Smooth muscle cell of the brain vasculature (primary cell): ENCODE measurements at places on chromosomes 5 and 9.

DNA sequence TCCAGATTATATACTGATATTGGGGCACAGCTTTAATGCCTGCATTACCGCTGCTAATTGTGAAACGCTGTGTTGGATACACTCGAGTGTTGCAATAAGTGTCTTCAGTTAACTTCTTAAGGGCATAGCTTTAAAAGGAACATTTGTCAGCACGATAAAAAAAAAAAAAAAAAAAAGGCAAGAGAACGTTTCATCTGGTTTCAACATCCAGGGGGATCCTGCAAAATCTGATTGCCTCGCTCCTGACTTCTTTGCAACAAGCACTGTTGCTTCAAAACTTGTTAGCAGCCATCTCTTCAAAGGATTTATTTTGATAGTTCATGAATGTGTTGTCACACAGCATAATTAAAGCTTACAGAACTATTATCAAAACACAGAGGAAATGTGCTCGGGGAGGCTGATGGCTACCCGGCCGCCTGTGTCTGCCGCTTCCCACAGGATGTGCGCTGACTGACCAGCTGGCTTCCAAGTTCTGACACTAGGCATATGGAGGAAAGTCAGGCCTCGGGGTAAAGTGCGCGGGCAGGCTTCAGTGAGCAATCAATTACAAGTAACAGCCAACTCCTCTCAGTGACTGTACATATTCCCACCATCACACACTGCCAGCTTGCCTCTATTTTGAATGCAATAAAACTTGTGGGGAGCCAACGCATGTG, 77.7 kb downstream of the EBF1 start:
- DNase-seq, result no peak

DNA sequence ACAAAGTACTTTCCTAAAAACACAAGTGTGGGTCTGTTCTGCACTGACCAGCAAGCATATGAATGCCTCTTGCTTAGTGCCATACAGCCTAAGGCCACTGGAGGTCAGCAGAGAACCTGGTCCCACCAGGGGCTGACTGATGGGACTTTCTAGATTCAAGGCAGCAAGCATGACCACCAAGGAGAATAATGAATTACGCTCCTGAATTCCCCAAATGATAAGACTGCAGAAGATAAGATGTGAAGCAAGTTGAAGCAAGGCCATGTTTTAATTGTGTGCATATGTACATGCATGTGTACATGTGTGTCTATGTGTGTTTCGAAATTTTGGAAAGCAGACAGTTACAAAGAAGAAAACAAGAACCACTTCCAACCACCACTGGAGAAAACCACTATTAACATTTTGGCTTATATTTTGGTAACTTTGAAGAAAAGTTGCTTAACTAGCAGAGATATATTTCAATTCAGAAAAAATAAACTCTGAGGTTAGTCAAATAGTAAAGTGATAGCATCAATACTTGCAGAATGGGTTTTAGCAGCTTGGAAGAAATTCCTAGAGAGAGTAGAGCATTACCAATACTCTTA, 70.5 kb downstream of the ERP44 start:
- DNase-seq, result peak; percentile 52

GRCh38 chr9:97726716-97727115, 29.6 kb upstream of the XPA start:
- no peak for DNase-seq

DNA sequence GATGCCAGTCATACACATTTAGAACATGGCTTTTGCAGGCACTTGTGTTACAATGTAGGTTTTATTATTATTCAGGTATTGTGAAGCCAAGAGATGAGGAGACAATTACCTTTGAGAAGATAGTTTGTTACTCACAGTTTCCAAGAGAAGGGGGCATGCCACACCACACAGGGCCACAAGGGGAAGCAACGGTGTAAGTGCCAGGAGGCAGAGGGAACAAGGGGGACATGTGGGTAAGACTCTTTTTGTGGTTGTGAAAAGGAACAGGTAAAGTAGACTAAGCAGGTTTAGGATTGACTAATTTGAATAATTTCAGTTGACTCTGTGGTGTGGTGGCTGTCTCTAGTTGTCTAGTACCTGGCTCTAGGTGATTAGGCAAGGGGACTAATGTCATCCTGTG, 191.2 kb downstream of the TRPM6 start:
- no peak for DNase-seq

- DNase-seq, result peak; percentile 20
Observed at GRCh38 chr5:15105799-15106393, 234.3 kb upstream of the ANKH start.

DNA sequence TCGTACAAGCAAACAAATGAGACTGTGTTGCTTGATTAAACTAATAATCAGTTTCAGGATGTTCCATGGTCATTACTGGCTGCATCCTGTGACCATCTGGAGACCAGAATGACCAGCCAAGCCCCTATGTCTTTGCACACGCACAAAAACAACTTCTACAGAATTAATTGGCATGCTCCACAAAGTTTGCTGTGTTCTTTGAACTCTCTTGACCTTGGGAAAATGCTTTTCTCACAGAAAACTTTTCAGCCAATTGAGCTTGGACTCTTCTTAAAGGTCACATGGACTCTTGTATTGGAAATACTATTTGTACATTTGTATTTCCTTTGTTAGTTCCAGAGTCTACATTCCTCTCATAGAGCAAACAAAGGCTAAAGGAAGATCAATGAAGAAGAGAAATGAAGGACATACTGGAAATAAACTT, 147.8 kb downstream of the ARRDC3 start:
- DNase-seq, result no peak

- no peak for DNase-seq
Observed at GRCh38 chr5:39698838-39699560, 274.2 kb upstream of the DAB2 start.

DNA sequence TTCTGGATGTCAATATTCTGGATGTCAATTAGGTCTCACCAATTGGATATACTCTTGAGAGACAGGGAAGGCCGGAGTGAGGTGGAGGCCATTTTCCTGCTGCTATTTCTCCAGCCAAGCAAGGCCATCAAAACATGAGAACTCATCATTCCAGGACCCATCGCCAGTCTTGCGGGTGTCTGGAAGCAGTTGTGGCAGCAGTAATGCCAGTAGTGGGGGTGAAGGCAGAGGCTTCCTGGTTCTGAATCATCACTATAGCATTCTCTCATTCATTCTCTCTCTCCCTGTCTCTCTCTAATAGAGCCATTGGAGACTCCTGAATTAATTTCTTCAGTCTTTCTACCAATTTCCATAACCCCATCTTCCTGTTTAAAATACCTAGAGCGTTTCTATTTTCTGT, 71.8 kb downstream of the EGFLAM start:
- DNase-seq, result no peak

DNA sequence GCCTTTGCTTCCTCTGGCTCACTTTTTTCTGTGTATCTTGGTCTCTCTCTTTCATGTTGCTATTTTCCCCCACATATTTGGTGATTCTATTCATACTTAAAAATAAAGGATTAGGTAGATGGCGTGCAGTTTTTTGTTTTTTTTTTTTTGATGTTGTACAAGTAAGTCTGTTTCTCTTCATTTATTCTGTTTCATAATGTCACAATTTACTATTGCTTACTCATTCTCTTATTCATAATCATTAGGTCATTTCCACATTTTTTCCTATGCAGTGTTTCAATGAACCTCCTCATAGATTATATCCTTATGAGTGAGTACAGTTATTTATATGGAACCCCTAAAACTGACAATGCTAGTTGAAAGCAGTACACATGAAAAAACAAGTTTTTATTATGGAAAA, 136.3 kb downstream of the APBA1 start:
- DNase-seq, result no peak

GRCh38 chr5:56515011-56515410, 281.9 kb upstream of the ANKRD55 start:
- no peak for DNase-seq

DNA sequence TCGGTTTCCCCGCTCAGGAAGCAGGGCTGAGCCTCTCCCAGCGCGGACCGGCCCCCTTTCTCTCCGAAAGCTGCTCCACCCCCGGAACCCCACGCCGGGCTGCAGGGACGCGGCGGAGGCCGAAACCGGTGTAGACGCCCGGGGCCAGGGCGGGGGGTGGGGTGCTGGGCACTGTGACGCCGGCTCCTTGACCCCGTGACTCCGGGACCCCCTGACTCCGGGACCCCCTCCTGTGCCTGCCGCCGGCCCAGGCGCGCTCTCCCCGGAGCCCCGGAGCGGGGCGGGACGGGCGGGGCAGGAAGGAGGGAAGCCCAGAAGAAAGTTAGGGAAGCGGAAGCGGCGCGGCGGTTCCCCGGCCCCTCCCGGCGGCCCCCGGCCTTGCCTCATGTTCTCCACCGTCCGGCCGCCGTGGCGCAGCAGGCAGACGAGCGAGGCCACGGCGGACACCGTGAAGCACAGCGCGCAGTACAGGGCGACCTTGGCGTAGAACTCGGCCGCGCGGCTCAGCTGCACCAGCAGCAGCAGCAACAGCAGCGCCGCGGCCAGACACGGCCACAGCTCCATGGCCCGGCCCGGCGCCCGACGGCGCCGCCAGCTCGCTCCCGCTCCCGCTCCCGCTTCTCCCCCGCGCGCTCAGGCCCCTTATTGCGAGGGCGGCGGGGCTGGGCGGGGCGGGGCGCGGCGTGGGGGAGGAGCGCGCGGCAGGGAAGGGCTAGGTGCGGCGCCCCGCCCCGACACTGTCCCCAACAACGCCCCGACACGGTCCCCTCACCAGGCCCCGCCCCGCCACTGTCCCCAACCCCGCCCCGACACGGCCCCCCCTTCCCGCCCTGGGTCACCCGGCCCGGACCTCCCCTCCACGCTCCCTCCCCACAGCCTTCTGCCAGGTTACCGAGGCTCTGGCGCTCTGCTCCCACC, at the start of gene AGPAT2:
TSS of gene AGPAT2 (minus strand) at position 664 of the 918 bp plus-strand sequence. CDS start at position 564, 100 bp downstream.
- no peak for DNase-seq

DNA sequence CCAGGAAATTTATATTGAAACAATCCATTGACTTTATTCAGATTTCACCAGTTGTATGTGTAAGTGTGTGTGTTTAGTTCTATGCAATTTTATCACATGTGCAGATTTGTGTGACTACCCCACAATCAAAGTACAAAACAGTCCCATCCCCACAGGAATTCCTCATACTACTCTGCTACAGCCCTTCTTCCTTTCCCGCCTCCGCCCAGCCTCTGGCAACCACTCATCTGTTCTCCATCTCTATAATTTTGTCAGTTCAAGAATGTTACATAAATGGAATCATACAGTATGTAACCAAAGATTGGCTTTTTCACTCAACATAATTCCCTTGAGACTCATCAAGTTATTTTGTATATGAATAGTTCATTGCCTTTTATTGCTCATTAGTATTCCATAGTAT, 289.1 kb downstream of the GADD45G start:
- DNase-seq, result no peak

GRCh38 chr5:150642567-150642927, 2.1 kb downstream of the SYNPO start:
- no peak for DNase-seq

DNA sequence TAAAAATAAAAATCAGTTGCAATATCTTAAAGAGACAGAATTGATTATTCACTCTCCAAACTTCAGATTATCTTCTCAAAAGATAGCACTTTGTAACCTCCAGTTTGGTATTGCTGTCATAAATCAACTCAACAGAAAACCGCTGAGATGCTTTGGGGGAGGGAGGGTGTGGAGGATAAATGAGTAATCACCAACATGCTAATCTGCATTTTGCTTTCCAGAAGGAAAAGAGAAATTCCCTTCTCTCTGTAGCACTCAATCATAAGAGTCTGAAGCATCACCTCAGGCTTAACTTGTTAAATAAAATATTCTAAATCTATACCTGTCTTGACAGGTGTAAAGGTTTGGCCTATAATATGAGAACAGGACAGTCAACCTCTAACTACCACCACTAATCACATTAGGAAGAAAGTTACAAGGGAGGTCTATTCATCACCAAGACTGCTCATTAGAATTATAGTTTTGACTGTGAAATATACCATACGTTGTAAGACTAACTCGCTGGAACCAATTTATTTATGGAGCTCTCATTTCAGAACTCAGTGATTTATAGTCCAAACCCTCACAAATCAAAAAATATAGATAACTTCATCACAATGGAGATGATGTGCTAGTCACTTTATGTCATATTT, 89.0 kb downstream of the PIK3R1 start:
- DNase-seq, result no peak

DNA sequence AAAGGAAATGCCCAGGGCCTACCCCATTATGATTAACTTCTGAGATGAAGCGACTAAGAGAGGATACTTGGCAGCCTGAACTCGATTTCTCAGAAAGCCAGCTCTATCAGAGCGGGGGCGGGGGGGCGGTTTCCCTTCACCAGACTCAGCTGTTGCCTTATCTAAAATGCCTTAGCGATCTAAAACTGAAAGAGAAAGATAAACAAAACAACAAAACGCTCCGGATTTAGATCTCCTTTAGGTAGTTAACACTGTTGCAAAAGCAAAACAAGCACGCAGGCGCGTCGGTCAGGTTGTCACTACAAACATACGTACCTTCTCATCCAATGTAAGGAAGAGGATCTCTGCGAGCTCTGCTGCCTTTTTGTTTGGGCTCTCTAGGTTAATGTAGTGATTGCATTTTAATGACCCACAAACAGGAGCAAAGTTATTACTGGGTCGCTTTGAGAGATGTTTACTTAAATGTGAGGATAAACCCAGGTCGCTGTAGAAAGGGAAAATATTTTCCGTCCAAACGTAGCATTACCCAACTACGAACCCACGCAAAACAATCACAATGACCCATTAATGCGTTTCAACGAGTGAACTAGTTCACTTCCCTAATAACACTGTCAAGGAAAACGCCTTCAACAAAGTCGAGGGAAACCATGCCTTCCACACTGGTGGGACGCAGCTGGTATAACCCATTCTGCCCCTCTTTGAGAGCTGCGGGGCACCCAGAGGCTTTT, 982 bp downstream of the EPB41L4A start:
- no peak for DNase-seq

GRCh38 chr9:34252670-34253459, 74.0 kb downstream of the UBAP1 start:
- DNase-seq, result no peak

DNA sequence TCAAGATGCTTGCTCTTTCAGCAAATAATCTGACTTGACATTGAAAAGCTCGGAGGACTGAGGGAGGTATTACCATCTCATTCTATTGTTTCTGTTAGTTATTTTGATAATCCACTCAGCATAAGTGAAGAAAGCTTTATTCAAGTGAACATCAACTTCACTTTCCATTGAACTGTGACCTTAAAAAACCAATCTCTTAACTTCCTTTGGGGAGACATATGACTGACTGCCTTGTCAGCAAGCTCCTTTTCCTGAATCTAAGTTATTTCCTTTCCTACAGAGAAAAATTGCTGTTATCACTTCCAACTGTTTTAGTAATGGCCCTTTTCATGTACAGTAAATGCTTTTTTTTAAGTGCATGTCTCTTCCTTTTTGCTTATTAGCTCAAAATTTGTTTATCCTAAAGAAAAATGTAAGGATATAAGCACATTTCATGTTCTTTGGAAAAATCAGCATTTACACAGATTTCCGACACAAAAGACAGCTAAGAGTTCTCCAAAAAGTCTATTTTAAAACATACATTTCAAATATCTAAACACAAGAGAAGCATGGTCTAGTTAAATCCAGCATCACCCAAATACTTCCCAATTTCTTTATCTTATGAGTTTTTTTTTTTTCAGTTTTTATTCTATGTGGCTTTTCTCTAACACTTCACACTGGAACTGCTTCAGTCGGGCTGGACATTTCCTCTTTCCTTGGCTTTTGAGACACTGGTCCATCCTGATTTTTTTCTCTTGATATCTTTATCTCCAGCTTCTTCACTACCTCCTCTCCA, 117.9 kb upstream of the DAB2 start:
- no peak for DNase-seq
